ENCODE measurements at places on chromosomes 7 and 10.

DNA sequence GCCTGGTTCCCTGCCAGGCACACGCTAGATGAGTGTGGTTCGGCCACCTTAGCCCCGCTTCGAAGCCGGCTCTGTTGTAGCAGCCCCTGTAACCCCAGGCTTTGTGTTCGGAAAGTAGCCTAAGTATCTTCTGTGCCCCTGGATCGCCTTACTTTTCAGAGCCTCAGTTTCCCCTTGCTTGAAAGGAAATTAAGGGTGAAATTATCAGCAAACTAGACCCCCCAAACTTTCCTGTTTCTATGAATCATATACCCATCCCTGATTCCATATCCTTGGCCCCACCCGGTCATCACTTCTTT lies 312 bp downstream of the PDCD11 start:
- no peak for DNase-seq

DNA sequence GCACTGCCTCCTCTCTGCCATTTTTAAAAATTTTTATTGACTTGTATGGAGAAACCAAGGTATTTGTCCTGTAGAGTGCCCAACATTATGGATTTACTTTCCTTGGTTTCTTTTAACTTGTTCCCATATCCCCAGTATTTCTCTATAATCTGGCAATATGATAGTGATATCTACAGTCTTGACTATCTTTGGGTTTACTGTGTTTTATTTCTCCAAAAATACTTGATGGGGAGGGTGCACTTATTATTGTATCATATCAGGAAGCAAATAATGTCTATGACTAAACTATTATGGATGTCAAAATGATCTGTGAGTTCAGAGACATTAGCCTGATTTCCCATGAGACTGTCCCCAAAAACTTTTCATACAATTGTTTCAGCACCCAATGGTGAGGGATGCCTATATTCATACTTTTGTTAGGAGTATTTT lies 6.6 kb downstream of the TFPI2 start:
- DNase-seq: no peak

DNA sequence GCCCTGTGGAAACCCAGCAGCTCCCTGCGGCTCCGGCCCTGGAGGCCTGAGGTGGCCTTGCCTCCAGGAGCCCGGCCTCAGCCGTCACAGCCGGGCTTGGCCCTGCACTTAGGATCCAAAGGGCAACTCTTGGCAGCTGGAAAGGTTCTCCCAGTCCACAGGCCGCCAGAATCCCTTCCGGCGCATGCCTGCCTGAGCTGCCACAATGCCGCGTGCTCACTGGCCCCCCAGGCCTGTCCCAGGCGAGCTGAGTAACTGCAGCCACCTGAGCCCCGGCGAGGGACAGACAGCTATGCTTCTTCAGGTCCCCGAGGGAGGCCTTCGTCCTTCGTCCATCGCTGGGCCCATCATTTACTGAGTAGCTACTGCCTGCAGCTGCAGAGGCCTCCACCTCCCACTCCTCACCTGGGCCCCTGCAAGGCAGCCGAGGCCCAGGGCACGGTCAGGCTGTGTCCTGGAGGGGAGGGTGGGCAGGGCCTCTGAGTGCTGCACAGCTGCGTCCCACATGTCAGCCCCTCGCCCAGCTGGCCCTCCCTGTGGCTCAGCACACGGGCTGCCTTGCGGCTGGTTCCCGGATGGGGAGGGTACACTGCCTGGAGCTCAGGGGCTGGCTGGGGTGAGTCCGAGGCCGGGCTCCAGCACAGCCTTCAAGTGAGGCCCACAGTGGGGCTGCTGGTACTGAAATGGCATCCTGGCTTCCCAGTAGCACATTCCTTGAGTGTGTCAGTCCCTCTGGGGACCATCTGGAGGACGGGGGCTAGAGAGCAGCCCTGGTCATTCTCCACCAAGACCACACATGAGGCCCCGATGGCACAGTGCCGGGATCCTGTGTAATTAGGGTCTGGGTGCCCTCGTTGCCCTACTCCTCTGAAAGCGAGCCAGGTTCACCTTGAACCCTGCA lies 172.5 kb downstream of the ELFN1 start:
- DNase-seq: no peak

- no peak for DNase-seq
These were observed 501.0 kb upstream of the GALNT17 start for GRCh38 chr7:70630818-70631457.

- DNase-seq: no peak
These were observed 45.4 kb downstream of the GPR37 start for GRCh38 chr7:124720195-124720594.

DNA sequence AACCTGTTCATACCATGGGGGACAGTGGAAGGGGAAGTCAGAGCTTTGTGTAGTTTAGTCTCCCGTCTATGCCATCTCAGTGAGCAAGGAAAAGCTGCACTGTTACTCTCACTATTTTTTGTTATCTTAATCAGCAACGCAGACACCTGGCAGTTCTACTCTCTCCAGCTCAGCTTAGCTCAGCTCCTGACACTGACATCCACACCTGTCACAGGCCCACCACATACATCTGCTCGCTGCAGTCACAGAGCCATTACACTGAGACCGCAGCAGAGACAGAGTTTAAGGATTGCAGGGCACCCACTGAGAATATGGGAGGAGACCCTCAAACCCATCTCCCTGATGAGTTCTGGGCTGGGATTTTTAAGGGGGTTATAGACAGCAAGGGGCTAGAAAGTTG lies 257.3 kb upstream of the AKR1E2 start:
- DNase-seq: no peak

- DNase-seq: no peak
These were observed 2.3 kb downstream of the HNRNPA2B1 start for GRCh38 chr7:26198133-26198780.

- no peak for DNase-seq
These were observed 716.2 kb downstream of the NXPH1 start for GRCh38 chr7:9149499-9150082.

GRCh38 chr10:1406967-1407945 lies 330.1 kb downstream of the ADARB2 start:
- DNase-seq: no peak

DNA sequence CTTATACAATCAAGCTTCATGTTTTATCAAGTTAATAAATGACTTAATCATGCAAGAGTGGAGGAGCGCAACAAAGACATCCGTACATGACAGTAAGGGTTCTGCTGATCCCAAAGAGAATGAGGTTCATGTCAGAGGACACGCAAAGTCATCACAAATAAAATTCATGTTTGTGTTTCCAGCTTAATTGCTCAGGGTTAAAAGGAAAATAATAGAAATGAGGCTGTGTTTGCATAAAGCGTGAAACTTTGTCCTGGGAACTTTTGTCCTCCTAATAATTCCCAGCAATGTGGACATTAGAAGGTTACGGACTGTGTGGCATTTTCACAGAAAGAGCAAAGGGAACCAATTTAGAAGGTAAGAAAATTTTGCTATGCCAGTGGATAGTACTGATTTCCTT lies 237.3 kb downstream of the INHBA start:
- DNase-seq: no peak

DNA sequence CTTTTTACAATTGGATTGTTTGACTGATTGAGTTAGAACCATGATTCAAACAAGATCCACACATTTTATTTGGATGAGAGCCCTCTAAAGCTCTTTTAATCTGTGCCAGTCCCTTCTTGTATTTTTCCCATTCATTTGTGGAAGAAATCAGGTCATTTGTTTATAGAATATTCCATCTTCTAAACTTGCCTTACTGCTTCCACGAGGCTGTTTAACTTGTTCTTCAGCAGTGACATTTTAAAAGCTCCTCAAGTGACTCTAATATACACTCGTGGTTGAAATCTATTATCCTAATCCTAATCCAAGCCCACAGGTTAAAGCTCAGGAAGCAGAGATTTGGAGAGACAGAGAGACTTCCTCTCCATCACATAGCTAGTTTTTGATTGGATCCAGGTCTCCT lies 155.4 kb upstream of the SVIL start:
- no peak for DNase-seq

DNA sequence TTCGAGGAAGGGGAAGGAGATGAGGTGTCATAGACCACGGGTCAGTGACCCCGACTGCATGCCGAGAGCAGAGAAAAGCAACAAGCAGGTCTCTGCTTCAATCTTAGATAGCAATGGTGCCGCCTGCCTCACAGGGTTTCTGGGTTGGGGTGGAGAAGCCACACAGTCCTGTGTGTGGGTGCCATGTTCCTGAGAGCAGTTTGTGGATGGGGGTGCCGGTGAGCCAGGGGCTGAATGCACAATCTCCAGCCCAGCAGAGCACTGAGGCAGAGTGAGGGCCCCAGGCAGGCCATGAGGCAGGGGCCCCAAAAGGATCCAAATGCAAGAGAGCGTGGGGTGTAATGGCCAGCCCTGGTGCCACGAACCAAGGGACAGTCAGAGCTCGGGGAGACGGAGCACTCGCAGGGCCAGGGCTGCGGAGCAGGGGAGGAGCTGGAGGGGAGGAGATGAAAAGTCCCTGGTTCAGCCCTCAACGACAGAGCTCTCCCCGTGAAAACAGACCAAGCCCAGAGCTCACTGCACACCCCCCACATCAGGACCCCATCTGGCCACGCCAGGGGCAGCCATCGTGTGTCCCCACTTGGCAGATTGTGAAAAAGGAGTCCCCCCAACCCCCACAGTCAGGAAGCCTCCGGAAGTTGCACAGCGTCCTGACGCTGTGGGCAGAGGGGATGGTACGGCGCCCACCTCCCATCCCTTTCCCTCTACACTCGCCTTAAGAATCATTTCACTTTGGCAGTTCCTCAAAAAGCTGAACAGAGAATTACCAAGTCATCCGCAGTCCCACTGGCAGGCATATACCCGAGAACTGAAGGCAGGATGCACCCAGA lies 19.9 kb downstream of the WDR86 start:
- DNase-seq: no peak

- DNase-seq: no peak
These were observed 9.1 kb upstream of the PPP1R9A start for GRCh38 chr7:94898340-94898739.

DNA sequence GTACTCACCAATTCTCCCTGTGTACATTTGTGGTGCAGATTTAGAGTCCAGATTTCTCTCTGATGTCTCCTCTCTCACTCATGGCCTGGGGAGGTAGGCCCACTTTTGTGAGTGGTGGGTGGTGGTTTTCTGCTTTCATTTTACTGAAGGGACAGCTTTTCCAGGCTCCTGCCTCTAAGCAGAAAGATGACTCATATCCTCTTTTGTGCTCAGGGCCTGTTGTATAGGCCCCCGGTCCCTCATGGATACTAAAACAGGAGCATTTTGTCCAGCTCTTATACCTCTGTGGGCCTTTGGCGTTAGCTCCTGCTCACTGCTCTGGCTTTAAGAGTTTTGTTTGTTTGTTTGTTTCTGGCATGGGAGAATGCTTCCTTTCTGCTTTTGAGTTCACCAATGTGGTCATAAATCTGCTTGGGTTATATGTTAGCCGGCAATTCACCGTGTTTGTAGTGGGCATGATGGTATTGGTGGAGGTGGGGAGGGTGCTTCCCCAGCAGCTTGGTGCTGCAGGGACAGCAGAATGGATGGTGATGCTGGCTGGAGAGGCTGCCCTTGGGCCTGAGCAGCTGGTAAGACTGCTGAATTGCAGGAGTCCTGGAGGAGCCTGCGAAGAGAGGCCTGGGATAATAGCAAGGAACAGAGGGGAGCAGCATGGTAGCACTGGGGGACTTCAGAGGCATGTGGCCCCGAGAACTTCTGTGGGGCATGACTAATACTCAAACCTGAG lies 468.7 kb downstream of the RPS24 start:
- no peak for DNase-seq

DNA sequence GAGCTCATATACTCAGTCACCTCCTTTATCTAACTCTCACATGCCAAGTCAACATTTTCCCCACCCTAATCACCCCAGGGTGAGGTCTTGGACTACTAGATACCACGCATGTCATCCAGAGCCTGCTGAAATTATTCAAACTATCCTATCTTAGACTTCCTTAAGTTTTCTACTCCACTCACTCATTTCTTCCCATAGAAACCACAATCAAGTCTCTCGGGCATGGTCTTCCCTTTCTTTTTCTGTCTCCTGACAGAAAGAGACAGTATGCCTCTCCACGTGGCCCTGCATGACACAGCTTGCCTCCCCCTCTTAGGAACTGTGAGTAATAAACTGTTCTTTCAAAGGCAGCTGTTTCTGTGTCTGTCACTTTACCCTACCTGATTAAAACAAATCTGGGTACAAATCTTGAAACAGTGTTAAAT lies 29.4 kb downstream of the TAS2R41 start:
- DNase-seq: no peak

DNA sequence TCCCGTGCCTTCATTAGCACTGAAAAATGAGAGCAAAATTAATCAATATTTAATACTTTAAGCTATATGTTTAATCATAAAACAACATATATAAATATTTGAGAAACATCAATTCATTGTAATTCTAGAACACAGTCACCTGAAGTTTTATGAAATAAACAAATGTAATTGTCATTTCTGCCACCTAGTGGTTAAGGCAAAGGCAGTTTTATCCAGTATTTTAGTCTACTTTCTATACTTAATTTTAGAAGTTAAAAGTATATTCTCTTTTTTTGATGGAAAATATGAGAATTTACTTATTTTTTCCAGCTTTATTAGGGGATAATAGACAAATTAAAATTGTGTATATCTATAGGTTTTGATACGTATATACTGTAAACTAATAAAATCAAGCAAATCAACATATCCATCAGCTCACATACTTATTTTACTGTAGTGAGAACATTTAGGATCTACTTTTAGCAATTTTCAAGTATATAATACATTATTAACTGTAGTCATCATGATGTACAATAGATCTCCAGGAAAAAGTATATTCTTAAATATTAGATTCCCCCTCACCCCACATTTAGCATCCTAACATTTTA lies 16.9 kb downstream of the PCGF6 start:
- no peak for DNase-seq

GRCh38 chr7:34104992-34105391 lies 199.7 kb downstream of the BMPER start:
- no peak for DNase-seq

- no peak for DNase-seq
These were observed 2.9 kb upstream of the SGCE start for GRCh38 chr7:94658826-94659225.

GRCh38 chr10:92690211-92690914 lies 608 bp downstream of the HHEX start:
- DNase-seq: peak; percentile 52

GRCh38 chr7:121000081-121000983 lies 11.8 kb downstream of the CPED1 start:
- DNase-seq: no peak
